ENCODE measurements at places on chromosomes 4 and X.

DNA sequence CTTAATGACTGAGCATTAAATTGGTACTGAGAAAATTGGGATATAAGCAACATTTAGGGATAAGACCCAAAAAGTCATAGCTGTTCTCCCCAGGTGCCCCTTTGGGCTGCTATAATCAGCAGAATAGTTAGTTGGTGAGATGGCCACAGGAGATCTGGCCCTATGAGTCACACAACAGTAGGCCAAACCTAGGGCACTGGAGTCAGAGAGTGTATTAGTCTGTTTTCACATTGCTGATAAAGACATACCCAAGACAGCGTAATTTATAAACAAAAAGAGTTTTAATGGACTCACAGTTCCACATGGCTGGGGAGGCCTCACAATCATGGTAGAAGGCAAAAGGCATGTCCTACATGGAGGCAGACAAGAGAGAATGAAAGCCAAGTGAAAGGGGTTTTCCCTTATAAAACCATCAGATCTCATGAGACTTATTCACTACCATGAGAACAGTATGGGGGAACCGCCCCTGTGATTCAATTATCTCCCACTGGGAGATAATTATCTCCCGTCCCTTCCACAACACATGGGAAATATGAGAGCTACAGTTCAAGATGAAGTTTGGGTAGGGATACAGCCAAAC, 338.3 kb upstream of the NR3C2 start:
- DNase-seq: no peak

DNA sequence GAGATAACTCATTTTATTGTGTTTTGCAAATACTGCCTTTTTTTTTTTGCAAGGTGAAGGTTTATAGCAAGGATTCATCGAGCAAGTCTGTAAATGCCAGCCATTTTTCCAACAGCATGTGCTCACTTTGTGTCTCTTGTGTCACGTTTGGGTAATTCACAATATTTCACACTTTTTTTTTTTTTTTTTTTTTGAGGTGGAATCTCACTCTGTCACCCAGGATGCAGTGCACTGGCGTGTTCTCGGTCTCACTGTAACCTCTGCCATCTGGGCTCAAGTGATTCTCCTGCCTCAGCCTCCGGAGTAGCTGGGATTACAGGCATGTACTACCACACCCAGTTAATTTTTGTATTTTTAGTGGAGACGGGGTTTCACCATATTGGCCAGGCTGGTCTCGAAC, 1.9 kb downstream of the RNF4 start:
- no peak for DNase-seq

DNA sequence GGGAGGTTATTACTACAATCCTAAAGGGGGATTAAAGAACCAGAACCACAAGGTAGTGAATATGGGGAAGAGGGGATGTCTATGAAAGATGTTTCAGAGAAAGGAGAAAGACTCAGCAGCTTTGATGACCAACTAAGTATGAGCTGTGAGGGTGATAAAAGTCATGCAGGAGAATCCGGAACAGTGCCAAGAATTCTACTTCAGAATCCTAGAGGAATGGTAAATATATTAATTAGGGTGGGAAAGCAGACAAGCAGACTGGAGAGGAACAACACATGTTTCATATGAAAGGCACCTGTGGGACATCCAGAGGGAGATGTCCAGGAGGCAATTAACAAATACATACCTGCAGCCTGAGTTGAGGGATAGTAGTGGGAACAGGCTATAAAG, 642.2 kb upstream of the DIPK2B start:
- DNase-seq: no peak

- no peak for DNase-seq
Observed at GRCh38 chrX:24646006-24646405, 1.1 kb downstream of the PCYT1B start.

DNA sequence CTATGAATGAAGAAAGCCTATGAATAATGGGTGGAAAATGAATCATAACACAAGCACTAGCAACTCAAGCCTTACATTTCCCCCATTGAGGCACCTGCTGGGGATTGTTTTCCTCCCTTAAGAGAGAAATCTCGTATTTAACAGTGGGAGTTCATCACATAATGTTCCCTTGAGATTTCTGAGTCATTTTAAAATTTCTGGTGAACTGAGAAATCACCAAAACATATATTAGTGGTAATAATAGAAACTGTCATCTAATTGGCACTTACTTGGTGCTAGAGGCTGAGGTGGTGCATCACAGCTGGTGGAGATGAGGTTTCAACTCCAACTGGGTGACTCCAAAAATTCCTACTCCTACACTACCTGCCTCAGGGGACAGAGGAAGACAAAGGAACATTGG, 561.3 kb upstream of the LCORL start:
- no peak for DNase-seq

DNA sequence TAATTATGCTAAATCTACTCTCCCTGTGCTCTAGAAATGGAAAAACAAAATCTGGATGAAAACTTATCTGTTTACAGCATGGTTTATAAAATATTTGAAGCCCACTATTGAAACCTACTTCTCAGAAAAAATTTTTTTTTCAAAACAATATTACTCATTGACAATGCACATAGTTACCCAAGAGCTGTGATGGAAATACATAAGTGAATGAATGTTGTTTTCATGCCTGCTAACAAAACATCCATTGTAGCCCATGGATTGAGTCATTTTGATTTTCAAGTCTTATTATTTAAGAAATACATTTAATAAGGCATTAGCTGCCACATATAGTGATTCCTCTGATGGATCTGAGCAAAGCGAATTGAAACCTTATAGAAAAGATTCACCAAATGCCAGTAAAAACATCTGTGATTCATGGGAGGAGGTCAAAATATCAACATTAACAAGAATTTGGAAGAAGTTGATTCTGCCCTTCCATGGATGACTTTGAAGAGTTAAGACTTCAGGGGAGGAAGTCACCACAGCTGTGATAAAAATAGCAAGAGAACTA, 144.7 kb upstream of the HHIP start:
- no peak for DNase-seq

- DNase-seq: no peak
Observed at GRCh38 chr4:148287111-148287510, 155.1 kb downstream of the NR3C2 start.

DNA sequence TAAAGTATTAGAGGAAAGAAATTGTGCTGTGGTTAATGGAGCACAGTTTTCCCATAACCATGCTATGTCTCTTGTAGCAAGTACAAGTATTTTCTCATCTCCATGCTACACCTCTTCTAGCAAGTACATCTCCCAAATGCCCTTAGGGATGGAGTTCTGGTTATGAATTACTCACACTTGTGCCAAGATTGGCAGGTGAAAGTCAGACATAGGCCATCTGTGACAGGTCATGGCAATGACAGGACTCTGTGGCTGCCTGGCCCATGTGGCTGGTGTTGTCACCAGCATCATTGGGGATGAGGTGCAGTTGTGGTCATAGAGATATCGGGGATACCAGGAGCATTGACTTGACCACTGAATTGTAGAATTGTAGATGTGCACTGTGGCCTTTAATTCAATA, 310.2 kb downstream of the FAT4 start:
- no peak for DNase-seq

DNA sequence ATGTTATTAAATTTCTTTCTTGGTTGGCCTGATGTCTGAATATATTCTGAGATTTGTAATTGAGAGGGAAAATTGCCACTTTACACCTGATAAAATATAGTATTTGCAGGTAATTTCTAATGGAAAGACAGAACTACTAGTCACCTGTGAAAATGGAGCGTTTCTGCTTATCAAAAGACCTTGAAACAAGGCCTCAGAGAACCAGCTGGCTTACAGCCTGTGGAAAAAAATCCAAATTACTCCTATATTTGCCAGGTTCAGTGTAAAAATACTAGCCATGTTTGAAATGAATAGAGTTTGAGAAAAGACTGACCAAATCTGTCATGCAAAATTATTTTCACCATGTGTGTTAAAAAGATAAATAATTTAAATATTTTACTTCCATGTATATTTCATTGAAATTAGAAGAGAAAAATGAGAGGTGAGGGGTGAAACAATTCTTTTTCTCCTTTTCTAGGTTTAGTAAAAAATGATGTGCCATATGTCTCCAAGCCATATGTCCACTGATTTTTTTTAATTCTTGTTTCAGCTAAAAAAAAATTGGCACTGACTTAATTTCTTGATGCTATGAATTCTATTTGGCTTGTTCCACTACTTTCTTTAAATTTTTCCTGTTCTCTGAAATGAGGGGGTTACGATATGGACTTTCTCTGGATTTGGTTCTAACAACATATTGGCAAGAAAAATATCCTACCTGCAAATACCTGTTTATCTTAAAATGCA, 464.9 kb downstream of the GRXCR1 start:
- DNase-seq: no peak

DNA sequence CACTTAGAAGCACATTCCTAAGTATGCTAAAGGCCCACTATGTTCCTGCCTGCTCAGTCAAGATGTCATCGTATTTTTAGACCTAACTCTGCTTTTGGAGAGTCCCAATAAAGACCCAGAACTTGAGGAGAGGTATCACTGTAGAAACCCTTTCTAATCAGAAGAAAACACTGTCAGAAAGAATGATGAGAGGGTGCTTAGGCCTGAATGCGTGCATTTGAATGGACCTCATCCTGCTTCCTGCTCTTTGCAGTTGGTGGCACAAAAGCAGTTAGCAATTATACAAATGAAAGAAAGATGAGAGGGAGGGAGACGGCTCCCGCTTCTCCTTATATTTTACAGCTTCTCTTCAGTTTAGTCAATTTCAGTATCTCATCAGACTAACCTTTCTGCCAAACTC, 987.2 kb downstream of the CCSER1 start:
- no peak for DNase-seq

DNA sequence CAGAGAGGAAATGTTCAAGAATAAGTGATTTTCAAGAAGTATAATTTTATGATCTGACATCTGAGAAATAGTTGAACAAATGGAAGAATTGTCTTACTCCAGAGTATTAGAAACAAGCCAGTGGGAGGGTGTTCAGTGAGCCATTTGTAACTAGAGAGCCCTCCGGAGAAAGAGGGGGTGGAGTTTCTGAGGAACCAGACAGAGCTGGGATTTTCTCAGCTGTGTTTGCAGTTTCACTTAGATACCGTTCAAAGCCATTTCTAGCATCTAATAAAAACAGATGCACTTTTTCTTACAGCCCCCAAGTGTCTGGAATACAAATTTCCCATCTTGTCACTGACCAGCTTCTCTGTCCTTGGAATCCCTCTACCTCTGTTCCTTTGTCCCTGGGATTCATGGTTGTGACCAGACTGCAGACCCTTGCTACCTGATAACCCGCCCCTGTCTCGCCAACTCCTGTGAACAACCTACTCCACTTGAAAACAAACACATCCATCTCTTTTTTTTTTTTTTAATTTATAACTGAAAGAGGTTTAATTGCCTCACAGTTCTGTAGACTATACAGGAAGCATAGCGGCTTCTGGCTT, 132.8 kb upstream of the KLF3 start:
- peak; percentile 25 for DNase-seq

GRCh38 chr4:122163301-122163700, 11.2 kb downstream of the BLTP1 start:
- peak; percentile 28 for DNase-seq

- no peak for DNase-seq
Observed at GRCh38 chr4:137359691-137360315, 172.5 kb downstream of the PCDH18 start.
